ENCODE measurements at places on chromosomes 7 and 10. TPM values are rescaled to one million over a fixed set of nuclear protein-coding genes. Genes with fewer than 3 reads are reported as not detected.

DNA sequence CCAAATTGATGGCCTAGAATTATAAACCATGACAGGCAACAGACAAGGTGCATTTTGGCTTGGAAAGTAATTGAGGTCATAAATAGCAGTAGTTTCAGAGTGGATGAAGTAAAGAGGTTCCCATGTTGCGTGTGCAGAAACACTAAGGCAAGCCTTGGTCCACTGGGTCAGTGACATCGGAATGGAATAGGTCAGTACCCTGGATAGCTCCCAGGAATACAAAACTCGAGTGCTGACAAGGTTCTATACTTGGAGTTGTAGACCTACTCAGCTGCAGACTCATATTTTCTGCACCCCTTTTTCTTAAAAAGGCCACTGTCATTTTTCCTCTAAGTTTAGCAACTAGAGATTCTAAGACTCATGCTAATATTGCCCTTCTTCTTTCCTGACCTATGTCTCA, 132.8 kb downstream of the DYNC1I1 start:
- no peaks in the 10 kb centered on the region for H3K4me1 ChIP-seq
- no peaks in the 10 kb centered on the region for H3K36me3 ChIP-seq
- no peak overlapping the region for H3K27ac ChIP-seq
- no peaks in the 10 kb centered on the region for H3K27me3 ChIP-seq

GRCh38 chr10:35876248-35876647, 234.2 kb upstream of the FZD8 start:
- no peaks in the 10 kb centered on the region for H3K36me3 ChIP-seq

- H3K4me1 ChIP-seq: no peaks in the 10 kb centered on the region
- H3K27ac ChIP-seq: no peak overlapping the region
- no peak for DNase-seq
Measured at GRCh38 chr7:113281223-113281622, 162.9 kb upstream of the SMIM30 start.

- H3K4me1 ChIP-seq: peaks cover 2% of the 10 kb centered on the region
- no peak overlapping the region for H3K4me3 ChIP-seq
- H3K36me3 ChIP-seq: no peaks in the 10 kb centered on the region
- H3K27me3 ChIP-seq: no peaks in the 10 kb centered on the region
- no peak overlapping the region for H3K27ac ChIP-seq
Measured at GRCh38 chr10:11832042-11832441, 8.9 kb downstream of the PROSER2 start.

GRCh38 chr10:103745341-103746247, 109.8 kb downstream of the SH3PXD2A start:
- no peaks in the 10 kb centered on the region for H3K36me3 ChIP-seq
- no peaks in the 10 kb centered on the region for H3K4me1 ChIP-seq
- H3K27ac ChIP-seq: no peak overlapping the region
- DNase-seq: no peak

DNA sequence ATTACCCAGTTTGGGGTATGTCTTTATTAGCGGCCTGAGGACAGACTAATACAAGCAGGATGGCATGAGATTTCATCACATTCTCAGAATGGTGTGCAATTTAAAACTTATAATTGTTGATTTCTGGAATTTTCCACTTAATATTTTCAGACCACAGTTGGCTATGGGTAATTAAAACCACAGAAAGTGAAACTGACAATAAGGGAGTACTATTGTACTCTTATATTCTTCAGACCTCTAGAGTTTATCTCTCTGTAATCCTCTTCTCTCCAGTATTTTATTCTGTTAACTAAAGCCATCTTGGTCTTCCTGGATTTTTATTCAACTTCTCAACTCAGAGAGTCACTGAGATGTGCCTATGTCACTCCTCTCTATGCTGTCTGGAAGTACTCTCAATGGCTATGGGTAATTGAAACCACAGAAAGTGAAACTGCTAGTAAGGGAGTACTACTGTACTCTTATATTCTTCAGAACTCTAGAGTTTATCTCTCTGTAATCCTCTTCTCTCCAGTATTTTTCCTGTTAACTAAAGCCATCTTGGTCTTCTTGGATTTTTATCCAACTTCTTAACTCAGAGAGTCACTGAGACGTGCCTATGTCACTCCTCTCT, 118.3 kb downstream of the PPP1R17 start:
- H3K4me3 ChIP-seq: no peak overlapping the region
- H3K27me3 ChIP-seq: no peaks in the 10 kb centered on the region
- no peak for DNase-seq
- no peaks in the 10 kb centered on the region for H3K36me3 ChIP-seq
- H3K4me1 ChIP-seq: no peaks in the 10 kb centered on the region

GRCh38 chr7:117405519-117405918, 21.8 kb downstream of the ASZ1 start:
- no peak overlapping the region for H3K4me3 ChIP-seq
- H3K27ac ChIP-seq: no peak overlapping the region
- DNase-seq: no peak
- no peaks in the 10 kb centered on the region for H3K27me3 ChIP-seq
- H3K4me1 ChIP-seq: no peaks in the 10 kb centered on the region
- H3K36me3 ChIP-seq: no peaks in the 10 kb centered on the region

The TRPV5 gene
- total RNA-seq: 1.4 TPM

DNA sequence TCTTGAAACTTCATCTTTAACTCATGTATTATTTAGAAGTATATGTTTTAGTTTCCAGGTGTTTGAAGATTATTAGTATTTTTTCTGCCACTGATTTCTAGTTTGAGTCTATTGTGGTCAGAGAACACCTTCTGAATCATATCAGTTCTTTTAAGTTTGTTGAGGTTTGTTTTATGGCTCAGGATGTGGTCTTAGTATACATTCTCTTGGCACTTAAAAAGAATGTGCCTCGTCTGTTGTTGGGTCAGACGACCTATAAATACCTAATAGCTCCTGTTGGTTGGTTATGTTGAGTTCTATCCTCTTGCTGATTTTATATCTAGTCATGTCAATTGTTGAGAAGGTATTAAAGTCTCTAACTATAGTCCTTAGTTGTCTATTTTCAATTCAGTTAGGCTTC, 15.9 kb downstream of the TDRD1 start:
- H3K4me3 ChIP-seq: no peak overlapping the region
- H3K4me1 ChIP-seq: no peaks in the 10 kb centered on the region
- no peaks in the 10 kb centered on the region for H3K36me3 ChIP-seq
- H3K27me3 ChIP-seq: no peaks in the 10 kb centered on the region

GRCh38 chr7:89623018-89623672, 531.1 kb upstream of the STEAP1 start:
- H3K4me1 ChIP-seq: no peaks in the 10 kb centered on the region
- H3K4me3 ChIP-seq: no peak overlapping the region
- no peaks in the 10 kb centered on the region for H3K36me3 ChIP-seq
- DNase-seq: no peak
- no peak overlapping the region for H3K27ac ChIP-seq
